ENCODE measurements at places on chromosomes 5 and 9.
A peak's percentile ranks its signal among the peaks of the same experiment; 100 is the strongest.

DNA sequence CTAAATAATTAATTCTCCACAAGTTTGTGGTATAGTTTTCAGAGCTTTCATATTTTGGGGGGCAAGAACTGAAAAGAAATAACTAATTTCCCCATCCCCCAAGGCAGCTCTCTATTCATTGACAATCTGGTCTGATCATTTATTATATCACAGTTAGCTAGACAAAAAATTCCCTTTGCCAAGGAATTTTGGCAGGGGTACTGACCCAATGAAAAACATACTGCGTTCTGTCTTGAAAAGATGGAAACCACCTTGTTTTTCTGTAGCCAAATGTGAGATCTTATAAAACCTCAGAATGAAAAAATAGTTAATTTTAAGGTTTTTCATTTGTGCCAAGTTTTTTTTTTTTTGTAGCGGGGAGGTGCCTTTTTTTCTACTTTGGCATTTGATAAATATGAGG lies 1008.9 kb downstream of the EFNA5 start:
- no peak for DNase-seq

GRCh38 chr5:172182291-172182690 lies 5.7 kb downstream of the STK10 start:
- DNase-seq: no peak

DNA sequence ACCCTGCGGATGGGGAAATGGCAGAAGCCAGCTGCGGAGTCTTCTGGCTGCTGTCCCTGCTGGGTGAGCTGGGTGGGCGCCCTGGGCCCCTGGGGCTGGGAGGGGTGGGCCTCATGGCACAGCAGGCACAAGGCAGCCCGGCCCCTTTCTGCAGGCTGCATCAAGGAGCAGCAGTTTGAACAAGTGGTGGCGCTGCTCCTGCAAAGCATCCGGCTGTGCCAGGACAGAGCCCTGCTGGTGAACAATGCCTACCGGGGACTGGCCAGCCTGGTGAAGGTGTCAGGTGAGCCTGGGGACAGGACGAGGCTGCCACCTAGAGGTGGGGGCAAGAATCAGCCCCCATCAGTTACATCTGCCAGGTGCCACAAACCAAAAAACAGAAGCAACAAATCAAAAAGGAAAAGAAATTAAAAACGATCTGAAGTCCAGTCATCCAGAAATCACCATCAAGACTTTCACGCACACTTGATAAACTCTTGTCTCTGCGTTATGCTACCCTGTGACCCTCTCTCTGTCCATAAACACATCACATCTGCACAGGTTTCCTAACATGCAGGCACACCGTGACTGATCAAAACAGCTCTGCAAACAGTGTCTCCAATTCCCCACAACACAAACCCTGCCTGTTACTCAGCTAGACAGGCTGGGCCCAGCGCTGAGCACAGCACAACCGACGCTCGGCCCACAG lies 13.9 kb downstream of the REXO4 start:
- peak; percentile 67 for DNase-seq

DNA sequence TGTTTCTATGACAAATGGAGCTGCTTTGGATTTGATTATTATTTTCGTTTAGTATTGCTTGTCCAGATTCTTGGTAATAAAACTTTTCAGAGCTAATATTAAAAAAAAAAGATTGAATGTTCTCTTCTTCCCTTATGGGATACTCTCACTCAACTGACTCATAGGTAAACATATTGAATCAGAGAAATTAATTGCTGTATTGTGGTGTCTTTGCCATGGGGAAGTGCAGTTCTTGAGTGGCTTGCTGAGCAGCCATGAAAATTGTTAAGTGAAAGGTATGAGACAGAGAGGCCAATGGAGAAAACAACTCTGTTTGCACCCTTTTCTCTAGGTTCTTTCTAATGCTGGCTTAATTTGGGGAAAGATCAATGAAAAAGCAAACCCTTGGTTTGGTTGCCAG lies 149.9 kb upstream of the HMHB1 start:
- DNase-seq: no peak

DNA sequence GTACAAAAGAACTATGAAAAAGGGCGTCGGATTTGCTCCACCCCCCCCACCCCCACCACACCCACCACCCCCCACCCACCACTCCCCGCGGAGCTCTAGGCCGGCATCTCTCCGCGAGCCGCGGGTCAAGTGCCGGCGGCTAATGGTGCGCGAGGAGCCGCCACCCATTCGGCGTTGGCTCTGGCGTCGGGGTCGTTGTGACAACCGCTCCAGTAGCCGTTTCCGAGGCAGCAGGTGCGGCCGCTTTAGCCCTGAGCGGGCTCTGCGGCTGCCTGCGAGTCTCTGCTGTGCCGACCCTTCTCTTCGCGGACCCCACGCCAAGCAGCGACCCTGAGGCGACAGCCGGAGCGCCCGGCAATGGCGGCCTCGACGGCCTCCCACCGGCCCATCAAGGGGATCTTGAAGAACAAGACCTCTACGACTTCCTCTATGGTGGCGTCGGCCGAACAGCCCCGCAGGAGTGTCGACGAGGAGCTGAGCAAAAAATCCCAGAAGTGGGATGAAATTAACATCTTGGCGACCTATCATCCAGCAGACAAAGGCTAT lies at the start of gene PPP1R2B:
Gene PPP1R2B (plus strand): TSS at position 90 of the 546 bp plus-strand sequence. CDS start 268 bp downstream, at position 358.
- DNase-seq: no peak

DNA sequence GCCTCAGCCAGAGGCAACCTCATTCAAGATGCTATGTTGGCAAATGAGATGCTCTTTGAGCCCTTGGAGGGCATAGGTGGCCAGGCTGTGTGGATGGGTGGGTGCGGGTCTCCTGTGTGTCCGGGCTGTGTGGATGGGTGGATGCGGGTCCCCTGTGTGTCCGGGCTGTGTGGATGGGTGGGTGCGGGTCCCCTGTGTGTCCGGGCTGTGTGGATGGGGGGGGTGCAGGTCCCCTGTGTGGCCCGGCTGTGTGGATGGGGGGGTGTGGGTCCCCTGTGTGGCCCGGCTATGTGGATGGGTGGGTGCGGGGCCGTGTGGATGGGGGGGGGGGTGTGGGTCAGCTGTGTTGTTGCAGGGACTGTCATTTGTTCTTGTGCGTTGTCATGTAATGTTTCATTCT lies 136.6 kb upstream of the COL5A1 start:
- DNase-seq: no peak

DNA sequence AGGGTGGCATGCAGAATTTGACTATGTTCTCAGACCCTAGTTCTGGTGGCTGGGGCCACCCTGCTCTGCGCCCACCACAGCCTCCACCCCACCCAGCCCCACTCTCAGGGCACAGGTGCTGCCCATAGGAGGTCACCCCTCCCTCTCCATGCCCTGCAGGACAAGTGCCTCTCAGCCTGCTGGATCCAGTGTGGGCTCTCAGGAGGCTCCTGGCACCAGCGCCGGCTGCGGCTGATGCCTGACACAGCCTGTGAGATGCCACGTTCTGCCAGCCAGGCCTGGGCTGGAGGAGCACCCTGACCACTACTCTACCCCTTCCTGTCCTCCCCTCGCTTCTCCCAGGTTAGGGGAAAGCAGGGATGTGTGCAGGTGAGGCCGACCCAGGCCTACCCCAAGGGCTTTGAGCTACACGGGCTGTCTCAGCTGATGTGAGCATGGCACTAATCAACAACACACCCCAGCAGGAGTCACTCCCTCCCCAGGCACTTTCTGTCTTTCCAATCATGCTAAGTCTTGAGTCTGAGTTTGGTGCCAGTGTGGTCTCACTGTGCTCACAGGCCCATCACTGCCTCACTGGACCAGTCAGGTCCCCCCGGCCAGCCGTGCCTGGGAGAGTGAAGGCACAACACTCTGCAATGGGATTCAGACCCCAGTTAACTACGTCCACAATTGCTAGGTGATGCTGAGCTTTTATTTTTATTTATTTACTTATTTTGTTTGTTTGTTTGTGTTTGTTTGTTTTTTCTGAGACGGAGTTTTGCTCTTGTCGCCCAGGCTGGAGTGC lies 12.1 kb upstream of the BARX1 start:
- DNase-seq: no peak

- DNase-seq: no peak
These were observed 30.3 kb downstream of the TTC23L start for GRCh38 chr5:34869256-34869655.

DNA sequence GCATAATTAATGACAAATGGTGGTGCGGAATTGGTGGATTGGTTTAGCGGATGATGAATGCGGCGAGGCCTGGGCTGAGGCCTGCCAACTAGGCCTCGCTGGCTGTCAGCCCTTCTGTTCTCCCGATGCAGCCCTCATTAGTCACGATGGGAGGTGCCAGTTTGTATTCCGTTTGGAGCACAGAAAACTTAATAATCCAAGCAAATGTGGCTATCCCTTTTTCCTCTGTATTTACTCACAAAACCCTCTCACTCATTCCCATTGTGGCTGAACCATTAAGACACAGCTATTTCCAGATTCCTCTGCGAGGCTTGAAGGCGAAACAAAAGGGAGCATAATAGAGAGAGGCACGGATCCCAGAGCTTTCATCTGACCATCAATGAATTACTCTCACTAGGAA lies 114.3 kb downstream of the MVB12B start:
- DNase-seq: no peak

DNA sequence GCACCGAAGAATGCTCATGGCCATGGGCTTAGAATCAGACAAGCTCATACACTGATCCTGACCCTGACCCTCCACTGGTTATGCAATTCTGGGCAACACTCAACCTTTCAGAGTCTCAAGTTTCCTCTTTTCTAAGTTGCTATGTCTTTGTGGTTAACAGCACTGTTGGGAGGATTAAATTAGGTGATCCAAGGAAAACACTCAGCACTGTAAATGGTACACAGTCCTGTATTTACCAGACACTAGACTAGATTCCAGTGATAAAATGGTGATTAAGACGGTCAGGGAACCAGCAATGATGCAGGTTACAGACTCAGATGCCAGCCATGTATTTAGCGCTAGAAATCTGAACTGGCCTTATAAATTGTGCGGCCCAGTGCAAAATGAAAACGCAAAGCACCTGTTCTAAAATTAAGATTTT lies 8.1 kb downstream of the ARL15 start:
- no peak for DNase-seq
